ENCODE measurements at places on chromosomes 16 and 17.
A peak's percentile ranks its signal among the peaks of the same experiment; 100 is the strongest.

DNA sequence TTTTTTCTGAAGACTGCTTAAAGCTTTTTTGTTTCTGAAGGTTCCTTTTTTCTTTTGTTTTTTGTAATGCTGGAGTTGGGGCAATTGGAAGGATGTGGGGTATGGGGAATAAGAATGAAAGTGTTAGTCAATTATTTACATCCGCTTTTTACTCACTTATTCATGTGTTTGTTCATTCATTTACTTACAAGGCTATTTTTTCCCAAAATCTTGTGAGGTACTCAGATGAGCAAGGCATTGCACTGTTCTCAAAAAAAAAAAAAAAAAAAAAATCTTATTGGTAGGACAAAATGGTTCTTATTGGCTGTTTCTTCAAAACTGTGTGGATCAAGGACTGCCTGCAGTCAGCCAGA lies 55.7 kb downstream of the PLD6 start:
- DNase-seq: no peak

DNA sequence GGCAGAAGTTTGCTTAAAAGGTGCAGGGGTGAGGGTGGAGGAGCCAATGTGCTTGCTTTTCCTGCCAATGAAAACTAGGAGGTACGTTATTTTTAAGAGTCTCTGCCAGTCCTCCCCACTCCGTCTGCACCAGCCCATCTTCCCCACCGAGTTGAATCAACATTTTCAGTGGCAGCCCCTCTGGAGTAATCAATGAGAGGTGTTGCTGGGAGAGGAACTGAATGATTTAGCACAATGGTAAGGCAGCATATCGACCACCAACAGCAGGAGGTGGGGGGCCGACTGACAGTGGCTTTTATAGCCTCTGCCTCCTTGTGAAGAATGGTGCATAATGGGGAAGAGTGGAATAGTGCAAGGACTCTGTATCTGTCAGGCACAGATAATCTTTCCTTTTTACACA lies 1465.0 kb upstream of the GOT2 start:
- DNase-seq: no peak

- no peak for DNase-seq
Observed at GRCh38 chr17:8382880-8383142, 182 bp downstream of the RPL26 start.

- no peak for DNase-seq
Observed at GRCh38 chr16:14509675-14510132, 120.4 kb downstream of the PARN start.

DNA sequence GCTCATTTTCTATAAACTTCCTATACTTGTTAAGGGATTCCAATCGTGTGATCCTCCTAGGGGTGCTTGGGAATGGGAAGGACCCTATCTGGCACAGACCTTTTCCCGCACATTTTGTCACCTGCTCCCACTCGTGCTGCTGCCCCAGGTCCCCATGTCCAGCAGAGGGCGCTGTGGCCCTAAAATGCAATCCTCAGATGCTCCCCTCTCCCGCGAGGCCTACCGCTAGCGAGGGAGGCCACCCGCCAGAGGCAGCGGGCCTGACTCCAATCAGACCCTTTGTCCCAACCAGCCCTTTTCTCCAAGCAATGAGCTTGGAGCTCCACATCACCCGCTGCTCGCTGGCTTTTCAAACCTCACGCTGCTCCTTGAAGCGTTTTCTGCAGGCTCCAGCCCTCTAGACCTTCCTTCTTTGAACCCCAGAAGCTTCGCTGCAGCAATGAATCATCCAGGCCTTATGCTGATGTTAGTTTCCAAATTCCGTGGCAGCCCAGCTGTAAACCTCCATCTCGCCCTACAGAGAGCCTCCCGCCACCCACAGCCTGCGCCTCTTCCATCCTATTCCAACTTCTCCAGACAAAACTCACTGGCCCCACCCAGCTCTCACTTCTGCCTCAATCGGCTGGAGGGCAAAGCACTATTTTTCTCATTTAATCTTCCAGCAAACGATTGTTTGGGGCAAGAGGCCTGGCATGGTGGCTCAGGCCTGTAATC lies 23.6 kb upstream of the FZD2 start:
- peak; percentile 71 for DNase-seq

- DNase-seq: no peak
Observed at GRCh38 chr17:76054112-76054476, 18.2 kb downstream of the SRP68 start.

DNA sequence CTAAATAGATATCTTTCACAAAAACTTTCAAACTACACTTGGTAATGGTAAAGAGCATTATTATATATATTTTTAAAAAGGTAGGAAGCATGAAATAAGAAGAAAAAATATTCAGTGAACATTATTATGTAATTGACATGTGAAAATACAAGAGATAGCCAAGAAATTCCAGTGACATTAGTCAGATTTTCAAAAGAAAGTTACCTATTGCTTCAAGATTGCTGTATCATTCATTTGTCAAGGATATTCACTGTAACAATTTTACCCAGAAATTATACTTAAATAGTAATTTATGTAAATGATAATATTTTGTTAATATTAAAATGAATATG lies 350.2 kb downstream of the KIF2B start:
- DNase-seq: no peak

GRCh38 chr17:37045351-37045922 lies 96.7 kb downstream of the AATF start:
- no peak for DNase-seq

DNA sequence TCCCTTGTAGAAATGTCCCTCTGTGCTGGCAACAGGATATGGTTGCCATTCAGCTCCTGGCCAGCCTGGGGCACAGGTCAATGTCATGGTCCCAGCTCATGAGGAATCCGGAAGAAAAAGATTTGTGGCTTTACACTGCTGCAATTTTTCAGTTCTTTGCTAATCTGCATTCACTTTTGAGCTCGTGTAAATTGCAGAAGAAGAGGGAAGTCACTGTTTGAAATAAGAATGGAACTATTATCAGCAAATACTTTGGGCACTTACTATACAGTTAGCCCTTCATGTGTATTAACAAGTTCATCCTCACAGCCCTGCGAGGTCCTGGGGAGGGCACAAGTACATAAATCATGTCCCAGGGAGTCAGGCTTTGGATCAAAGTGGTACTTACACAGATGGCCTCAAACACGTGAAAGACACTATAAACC lies 14.2 kb downstream of the SLC47A2 start:
- DNase-seq: no peak

DNA sequence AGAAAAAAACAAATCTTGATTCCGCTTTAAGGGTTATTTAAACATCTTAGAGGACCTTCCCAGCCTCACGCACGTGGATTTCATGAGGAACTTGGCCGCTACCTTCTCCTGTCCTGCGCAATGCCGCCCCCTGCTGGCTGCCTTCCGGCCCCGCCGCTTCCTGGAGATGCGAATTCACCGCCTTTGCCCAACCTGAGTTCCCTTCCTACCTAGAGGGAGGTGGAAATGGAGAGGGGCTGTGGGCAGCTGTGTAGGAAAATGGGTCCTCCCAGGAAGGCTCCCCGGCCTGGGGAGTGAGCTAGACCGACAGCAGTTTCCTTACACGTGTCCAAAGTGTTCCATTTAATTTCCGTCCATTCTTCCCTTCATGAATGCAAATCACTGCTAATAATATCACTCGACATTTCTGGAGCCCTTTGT lies 1.0 kb upstream of the ABCC12 start:
- peak; percentile 67 for DNase-seq

DNA sequence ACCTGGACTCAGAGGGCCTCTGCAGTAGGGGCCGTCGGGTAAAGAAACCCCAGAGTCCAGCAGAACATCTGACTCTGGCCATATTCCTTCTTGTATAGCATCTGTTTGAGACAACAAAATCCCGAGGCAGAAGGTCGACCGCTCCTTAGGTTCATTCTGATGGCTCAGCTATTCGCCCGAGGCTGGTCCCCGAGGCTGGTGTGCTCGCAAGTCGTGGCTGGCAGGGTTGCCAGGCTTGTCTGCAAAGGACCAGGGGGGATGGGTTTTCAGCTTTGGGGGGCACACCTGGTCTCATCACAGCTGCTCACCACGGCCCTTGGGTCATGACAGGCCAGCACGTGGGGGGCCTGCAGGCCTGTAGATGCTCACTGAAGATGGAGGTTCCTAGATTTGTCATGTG lies 119.1 kb downstream of the BANP start:
- DNase-seq: no peak

DNA sequence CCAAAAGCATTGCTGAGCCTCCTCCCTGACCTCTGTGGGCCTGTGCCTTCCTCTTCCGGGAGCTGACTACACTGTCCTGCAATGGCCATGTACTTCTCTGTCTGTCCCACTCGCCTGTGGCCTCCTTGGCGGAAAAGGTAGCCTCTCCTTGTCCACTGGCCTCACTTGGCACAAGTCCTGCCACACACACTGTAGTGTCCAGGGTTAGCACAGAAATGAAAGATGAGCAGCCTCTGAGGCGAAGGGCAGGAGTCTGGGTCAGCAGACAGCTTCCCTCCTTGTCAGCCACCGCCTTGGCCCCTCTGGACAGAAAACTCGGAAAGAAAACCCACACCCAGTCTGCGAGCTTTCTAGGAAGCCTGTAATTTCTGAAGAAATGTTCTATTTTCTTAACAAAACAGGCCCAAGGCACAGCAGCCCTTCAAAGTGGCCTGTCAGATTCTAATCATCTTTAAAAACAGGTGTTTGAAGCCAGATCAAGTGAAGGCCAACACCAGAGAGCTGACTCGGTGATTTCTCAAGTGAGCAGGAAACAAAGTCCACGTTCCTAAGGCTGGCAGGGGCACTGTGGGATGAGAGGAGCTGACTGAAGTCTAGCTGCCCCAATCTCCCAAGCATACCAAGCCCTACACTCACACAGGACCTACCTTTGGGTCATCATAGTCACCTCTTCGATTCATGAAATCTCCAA lies 67.2 kb downstream of the GTF3C1 start:
- DNase-seq: no peak

DNA sequence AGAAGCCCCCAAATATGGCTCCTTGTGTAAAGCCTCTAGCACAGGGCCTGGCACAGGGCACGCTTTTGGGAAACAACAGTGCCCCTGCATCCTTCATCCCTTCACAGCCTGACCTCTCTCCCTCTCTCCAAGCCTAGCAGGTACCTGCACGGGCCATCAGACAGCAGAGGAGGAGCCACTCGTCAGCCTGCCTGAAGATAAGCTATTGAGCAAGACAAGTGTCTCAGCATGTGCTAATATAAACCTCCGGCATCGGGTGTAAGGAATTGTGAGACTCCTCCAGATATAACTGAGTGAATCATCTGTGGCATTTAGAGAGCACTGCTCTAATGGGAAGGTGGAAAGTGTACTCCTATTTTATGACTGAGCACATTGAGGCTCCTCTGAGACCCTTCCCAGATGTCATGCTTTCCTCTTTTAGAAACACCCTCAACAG lies 38.3 kb downstream of the TBX4 start:
- no peak for DNase-seq

DNA sequence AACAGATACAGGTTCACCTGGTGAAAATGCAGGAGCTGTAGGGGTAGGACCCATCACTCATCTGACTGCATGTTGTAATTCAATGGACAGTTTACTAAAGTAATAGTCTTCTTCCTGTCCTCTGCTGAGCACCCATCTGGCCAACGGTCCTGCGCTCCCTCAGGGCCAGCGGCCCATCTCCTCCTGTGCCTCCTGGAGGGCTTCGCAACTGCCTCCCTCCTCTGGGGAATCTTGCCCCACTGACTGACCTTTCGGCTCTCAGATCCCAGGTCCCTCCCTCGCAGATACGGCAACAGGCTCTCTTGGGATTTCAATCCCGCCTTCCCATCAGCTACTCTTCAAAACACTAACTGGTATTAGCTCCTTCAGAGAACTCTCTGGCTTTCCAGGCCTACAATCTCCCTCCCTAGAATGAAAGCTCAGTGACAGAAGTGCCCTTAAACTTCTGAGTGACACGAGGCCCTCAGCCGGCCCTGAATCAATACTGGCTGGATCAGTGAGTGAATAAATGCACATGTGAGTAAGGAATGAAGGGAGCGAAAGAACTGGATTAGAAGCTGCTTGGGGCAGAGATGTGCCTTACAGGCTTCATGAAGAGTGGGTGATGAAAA lies 1.3 kb downstream of the PEMT start:
- DNase-seq: no peak

DNA sequence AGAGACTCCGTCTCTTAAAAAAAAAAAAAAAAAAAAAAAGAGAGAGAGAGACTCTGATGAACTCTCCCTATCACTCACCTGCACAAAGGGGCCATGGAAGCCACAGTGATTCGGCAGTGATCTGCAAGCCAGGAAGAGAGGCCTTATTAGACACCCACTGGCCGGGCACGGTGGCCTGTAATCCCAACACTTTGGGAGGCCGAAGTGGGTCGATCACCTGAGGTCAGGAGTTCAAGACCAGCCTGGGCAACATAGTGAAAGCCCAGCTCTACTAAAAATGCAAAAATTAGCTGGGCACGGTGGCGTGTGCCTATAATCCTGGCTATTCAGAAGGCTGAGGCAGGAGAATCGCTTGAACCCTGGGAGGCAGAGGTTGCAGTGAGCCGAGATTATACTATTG lies 198.5 kb upstream of the WSCD1 start:
- no peak for DNase-seq

DNA sequence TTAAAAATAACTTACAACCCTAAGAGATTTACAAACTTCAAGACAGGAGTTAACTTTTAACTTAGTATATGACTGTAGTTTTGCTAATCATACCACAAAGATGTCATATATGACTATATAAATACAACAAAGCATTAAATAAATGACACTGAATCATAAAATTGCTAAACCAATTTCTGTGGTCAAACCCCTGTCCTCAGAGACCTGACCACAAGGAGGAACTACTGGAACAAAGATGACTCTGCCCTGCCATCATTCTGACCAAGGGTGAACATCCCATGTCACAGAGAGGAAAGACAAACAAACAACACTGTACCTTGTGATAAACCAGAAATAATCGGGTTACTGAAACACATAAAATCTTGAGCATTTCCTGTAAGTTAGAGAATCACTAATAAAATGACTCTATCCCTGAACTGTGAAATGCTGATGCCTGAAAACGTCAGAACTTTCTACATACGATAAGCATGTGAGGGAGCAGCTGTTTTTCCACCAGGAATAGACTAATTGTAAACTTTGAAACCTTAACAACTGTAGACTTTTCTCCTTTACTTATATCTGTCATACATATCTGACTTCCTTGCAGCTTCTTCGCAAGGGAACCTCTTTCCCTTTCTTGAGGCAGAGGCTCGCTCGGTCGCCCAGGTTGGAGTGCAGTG lies 47.9 kb downstream of the WDR59 start:
- no peak for DNase-seq
